ENCODE measurements at places on chromosomes 3 and 15. TPM values are rescaled to one million over a fixed set of nuclear protein-coding genes. Genes with fewer than 3 reads are reported as not detected.

DNA sequence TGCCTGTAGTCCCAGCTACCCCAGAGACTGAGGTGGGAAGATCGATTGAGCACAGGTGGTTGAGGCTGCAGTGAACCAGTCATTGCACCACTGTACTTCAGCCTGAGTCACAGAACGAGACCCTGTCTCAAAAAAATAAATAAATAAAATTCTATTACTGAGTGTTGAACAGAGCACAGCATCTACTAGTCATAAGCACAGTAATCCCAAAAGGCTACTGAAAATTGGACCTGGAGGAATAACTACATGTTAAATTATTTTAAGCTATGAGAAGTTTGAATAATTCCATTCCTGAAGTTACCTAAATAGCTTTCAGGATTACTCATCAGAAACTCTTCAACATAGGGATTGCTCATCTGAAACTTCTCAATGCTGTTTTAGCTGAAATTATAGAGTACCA lies 43.4 kb downstream of the ARMC8 start:
- DNase-seq = no peak

- DNase-seq = no peak
These were observed 144.5 kb upstream of the GRM7 start for GRCh38 chr3:6716420-6716819.

DNA sequence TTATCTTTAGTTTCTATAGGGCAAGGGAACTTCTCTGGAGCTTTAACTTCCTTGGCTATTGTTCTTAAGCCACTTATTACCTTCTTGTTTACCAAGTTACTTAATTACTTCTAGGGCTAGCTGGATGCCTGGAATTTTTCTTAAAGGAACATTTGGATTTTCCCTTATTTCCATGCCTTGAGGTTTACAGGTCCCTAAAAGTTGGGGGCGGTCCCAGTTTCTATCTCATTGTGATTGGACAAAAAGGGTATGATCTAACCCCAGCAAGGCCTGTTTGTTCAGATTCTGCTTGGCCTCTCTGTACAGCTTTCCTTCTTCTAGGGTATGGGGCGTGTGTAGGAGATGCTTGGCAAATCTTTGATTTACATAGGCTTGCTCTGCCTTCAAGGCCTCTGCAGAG lies 17.4 kb downstream of the PDHB start:
- no peak for DNase-seq

DNA sequence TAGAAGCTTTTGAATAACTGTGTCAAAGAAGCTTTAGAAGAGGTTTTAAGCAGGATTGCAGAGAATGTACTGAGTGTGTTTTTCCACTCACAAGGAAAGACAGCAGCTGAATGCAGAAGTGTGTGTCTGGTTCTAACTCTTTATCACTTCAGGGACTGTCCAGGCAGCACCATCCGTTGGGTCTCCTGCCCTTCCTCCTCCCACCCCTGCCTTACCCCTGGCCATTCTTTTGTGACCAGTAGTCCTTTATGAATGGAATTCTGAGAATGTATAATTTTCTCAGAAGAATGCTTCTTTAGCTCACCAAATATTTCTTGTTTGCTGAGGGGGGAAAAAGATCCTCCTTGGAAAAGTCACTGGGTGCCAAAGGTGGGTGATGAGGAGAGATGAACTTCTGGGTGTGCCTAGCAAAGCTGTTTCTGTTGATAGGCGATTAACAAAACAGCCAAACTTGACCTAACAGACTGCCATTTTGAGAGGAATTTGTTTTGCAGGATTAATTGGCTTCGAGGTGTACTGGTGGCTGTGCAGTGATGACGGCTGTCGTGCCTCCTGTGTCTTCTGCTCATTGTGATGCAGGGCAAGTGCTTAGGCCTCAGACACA lies 70.9 kb downstream of the IGF1R start:
- DNase-seq = no peak

Gene ZSCAN2
- polyA plus RNA-seq = 11.4 TPM

Gene GOLGA6L10
- 0.45 TPM for polyA plus RNA-seq

Gene UBA5
- polyA plus RNA-seq = 32.1 TPM

Data from kidney (tissue), 22 donors.